Epithelial cell of umbilical artery (primary cell): ENCODE measurements at places on chromosomes 4 and X. TPM values are rescaled to one million over a fixed set of nuclear protein-coding genes. Genes with fewer than 3 reads are reported as not detected.

Gene FRG2
- total RNA-seq: not detected in 2 replicates

Gene CXCL1
- 14.6 and 36.2 TPM in 2 replicates for total RNA-seq

Gene L1CAM
- not detected in 2 replicates for total RNA-seq

Gene FREM3
- not detected in 2 replicates for total RNA-seq

Gene IL2
- not detected in 2 replicates for total RNA-seq

Gene ERAS
- not detected in 2 replicates for total RNA-seq

Gene GSPT2
- 5.8 and 7.4 TPM in 2 replicates for total RNA-seq

Gene SSX1
- total RNA-seq: not detected in 2 replicates

Gene SPINK2
- total RNA-seq: not detected in 2 replicates

Gene PNCK
- not detected in 2 replicates for total RNA-seq

Gene DOK7
- 0.15 TPM in 1 of 2 replicates, not detected in the other for total RNA-seq

Gene SMARCA5
- 49.4 and 62.9 TPM in 2 replicates for total RNA-seq

Gene PITX2
- 0.65 and 1.2 TPM in 2 replicates for total RNA-seq
